Right atrium auricular region (tissue), 2 donors: ENCODE measurements at places on chromosomes 13 and 19. TPM values are rescaled to one million over a fixed set of nuclear protein-coding genes. Genes with fewer than 3 reads are reported as not detected.

DNA sequence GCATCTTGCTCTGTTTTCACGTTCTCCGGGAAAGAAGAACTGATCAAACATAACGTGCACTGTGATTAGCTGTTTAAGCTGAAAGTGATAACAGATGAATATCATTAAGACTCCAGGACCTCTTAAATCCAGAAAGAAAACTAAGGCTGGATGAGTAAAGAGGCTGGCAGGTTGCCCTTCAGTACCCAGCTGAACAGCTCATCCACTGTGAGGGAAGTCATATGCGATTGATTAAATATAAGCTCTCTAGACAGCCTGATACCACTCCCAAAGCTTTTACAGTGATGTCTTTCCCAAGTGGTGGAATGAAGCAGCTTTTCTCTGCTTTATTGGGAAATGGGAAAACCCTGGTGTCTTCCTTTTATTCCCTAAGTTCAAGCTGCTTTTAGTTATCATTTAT lies 116.9 kb downstream of the EFNB2 start:
- no peak for DNase-seq

The RASAL3 gene
- 1.7 TPM for total RNA-seq

GRCh38 chr19:897442-898039 lies 4.3 kb downstream of the RNU6-9 start:
- no peak for DNase-seq

The RNF17 gene
- total RNA-seq: not detected

- DNase-seq: no peak
Observed at GRCh38 chr13:76798037-76798436, 88.2 kb downstream of the KCTD12 start.

The MIA gene
- 3.5 TPM for total RNA-seq

DNA sequence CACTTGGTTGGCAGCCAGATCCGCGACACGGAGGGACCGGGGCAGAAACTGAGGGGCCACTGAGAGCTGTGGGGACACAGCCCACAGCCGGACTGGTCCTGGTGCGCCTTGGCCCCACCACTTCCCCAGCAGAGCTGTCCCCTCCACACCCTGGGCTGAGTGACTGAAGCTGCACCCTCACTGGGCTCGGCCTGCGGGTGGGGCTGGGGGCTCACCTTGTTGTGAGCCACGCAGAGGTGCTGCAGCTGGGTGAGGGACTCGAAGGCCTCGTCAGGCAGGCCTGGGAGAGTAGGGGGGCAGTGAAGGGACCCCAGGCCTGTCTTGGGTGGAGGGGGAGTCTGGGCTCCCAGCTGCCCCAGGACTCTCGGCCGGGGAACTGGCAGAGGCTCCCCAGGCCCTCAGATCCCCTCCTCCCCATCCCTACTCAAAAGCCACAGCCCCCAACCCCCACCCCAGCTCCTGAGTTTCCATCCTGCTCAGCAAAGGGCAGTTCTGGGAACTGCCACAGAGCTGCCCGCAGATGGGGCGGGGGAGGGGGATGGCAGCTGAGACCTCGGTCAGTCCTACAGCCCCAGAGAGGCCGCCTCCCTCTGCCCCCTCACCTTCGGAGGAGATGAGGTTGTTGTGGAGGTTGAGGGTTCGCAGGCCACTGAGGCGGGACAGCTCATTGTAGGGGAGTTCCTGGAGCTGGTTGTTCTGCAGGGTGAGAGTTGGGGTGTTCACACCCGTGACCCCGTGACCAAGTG lies 2.3 kb downstream of the PODNL1 start:
- no peak for DNase-seq

DNA sequence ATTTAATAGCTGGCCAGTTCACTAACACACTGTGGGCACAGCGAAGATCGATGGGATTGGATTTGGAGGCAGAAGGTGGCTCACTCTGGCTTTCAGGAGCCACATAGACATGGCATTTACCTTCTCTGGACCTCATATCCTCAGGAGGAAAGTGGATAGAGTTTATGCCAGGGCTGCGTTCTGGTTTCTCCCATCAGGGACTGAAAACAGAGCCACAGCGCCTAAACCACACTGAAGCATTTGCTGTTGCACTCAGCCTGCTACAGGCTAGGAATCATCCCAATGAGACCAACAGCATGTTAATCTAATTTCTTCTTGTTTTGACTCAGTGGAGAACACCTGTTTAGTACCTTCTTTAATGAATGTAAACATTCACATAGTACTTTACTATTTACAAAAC lies 1.6 kb downstream of the CYSLTR2 start:
- DNase-seq: no peak

DNA sequence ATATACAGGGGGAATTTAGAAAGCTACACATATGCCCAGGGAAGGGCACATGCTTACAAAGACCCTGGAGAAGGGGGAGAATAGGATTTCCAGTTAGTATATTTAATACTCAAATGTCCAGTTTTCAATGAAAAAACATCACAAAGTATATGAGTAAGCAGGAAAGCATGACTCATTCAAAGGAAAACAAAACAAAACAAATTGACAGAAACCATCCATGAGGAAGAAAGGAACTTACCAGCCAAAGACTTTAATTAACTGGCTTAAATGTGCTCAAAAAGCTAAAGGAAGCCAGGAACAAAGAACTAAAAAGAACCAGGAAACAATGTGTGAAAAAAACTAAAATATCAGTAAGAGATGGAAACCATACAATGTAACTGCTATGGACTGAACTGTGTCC lies 716.2 kb upstream of the ARGLU1 start:
- no peak for DNase-seq

The DNAAF3 gene
- 0.89 TPM for total RNA-seq

DNA sequence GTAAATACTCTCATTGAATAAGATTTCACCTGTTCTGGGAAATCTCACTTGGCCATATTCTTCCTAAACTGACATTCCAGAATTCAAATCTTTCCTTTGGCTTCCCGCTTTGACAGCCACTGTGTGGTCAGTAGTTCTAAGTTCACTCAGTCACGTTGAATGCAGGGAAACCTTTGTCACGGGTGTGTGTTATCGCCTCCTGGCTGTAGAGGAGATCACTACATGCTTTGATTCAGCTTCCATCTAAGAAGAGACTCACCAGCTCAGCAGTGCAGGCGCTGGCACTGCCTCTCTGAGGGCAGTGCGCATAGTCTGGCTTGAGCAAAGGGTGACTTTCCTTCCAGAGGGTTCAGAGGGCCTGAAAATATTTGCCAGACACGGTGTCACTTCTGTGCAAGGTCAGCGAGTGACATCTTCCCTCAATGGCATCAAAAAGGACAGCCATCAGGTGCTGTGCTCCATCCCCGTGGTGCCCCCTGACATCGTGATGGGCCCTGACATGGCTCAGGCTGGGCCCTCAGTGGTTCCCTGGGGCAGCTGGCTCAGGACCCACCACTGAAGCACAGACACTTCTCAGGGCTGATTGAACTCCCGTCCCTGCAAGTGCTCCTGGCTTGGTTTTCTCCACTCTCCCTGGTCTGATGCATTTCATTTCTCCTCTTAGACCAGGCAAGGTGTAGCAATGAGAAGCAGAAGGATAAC lies 635.4 kb upstream of the ARGLU1 start:
- no peak for DNase-seq

GRCh38 chr19:49929611-49930482 lies 543 bp upstream of the NUP62 start:
- DNase-seq: peak; percentile 95

DNA sequence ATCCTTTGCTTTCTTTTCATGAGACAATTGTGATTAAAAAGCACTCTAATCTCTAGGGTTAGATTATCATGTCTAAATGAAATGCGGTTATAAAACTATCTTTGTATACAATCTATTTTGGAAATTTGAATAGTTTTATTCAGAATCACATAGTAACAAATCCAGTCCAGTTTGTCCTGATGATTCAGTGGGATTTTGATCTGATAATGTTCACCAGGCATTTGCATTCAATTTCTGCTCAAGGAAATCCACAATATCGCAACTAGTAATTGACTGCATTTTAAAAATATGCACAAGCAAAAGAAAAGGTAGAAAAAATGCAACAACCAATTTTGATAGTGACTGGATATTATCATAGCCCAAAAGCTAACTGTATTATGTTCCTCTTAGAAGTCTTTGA lies 63.8 kb downstream of the ITGBL1 start:
- no peak for DNase-seq

DNA sequence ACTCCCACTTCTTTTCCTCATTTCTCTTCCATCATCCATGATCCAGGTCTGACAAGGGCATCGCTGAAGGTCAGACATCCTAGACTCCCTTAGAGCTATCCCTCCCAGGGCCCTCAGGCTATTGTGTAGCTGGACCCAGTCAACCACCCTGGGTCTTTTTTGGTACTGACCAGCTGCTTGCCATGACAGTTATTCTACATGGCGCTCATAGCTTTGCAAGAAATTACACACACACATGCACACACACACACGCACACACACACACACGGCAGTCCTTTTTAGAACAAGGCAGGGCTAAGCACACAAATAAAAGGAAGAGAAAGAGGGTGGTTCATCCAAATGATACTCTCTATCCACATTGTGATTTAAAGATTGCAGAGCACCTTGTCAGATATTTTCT lies 18.3 kb downstream of the SIAH3 start:
- no peak for DNase-seq

DNA sequence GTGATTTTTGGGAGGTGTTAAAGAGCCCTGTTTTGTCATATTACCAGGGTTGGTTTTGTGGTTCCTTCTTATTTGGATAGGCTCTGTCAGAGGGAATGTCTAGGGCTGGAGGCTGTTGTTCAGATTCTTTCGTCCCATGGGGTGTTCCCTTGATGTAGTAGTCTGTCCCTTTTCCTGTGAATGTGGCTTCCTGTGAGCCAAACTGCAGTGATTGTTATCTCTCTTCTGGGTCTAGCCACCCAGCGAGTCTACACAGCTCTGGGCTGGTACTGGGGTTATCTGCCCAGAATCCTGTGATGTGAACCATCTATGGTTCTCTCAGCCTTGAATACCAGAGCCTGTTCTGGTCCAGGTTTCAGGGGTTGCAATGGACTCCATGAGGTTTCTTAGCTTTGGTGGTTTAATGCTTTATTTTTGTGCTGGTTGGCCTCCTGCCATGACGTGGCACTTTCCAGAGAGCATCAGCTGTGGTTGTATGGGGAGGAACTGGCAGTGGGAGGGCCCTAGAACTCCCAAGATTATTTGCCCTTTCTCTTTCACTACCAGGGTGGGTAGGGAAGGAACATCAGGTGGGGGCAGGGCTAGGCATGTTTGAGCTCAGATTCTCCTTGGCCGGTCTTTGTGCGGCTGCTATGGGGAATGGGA lies 78.8 kb downstream of the SPRY2 start:
- no peak for DNase-seq

DNA sequence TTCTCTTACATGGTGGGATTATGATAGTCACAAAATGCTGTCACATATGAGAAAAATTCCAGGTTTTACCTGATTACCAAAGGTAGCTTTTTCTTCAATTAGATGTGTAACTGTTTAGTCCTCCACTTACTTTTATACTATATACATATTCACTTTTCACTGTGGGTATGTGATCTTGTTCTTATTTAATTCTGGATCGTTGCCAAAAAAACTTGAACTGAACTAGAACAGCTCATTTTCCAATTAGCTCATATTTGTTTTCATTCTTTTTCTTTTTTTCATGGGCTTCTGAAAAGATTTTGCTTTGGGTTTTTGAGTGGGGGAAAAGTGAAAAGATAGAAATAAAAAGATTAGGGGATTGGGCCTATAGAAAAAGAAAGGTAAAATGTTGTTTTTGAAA lies 291.9 kb downstream of the NDFIP2 start:
- no peak for DNase-seq

The FAM83E gene
- not detected for total RNA-seq

GRCh38 chr19:20565321-20566018 lies at the start of gene ZNF737:
Gene ZNF737 (minus strand): TSS chr19:20565781. CDS start chr19:20565640, 141 bp downstream.
- peak; percentile 98 for DNase-seq

The URAD gene
- total RNA-seq: not detected

The DDX39A gene
- total RNA-seq: 29.8 TPM

The KIR3DL1 gene
- not detected for total RNA-seq

DNA sequence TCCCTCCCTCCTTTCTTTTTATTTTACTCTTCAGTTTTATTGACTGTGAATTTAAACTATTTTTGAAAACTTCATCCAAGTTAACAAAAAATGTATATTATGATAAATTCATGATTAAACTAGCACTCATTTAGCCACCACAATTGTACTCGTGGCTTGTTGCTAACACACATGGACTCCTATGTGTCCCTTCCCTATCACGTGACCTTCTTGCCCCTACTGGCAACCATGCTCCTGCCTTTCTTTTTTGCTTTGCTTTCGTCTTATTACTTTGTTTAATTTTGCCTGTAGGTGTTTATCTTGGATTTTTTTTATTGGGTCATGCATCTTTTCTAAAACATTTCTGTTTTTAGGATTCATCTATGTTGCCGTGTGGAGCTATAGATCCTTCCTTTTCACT lies 8.2 kb downstream of the CLC start:
- DNase-seq: no peak

The ZNF829 gene
- 2.4 TPM for total RNA-seq

GRCh38 chr13:38369058-38369457 lies 19.4 kb downstream of the UFM1 start:
- DNase-seq: no peak

DNA sequence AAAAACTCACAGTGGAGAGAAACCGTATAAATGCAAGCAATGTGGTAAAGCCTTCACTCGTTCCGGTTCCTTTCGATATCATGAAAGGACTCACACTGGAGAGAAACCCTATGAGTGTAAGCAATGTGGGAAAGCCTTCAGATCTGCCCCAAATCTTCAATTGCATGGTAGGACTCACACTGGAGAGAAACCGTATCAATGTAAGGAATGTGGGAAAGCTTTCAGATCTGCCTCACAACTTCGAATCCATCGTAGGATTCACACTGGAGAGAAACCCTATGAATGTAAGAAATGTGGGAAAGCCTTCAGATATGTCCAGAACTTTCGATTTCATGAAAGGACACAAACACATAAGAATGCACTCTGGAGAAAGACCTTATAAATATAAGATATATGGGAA lies 19.4 kb upstream of the ZNF69 start:
- DNase-seq: no peak

GRCh38 chr19:28656644-28657043 lies 556.3 kb downstream of the UQCRFS1 start:
- DNase-seq: no peak

- no peak for DNase-seq
Observed at GRCh38 chr19:7851623-7852500, 21.8 kb downstream of the EVI5L start.

The KLK3 gene
- not detected for total RNA-seq

- no peak for DNase-seq
Observed at GRCh38 chr19:45468803-45469131, 971 bp downstream of the FOSB start.

The PRDX2 gene
- 859 TPM for total RNA-seq

GRCh38 chr13:33285420-33286124 lies at the start of gene STARD13:
Gene STARD13 (minus strand): TSS chr13:33285755. CDS start chr13:33285638, 117 bp downstream.
- DNase-seq: peak; percentile 99

DNA sequence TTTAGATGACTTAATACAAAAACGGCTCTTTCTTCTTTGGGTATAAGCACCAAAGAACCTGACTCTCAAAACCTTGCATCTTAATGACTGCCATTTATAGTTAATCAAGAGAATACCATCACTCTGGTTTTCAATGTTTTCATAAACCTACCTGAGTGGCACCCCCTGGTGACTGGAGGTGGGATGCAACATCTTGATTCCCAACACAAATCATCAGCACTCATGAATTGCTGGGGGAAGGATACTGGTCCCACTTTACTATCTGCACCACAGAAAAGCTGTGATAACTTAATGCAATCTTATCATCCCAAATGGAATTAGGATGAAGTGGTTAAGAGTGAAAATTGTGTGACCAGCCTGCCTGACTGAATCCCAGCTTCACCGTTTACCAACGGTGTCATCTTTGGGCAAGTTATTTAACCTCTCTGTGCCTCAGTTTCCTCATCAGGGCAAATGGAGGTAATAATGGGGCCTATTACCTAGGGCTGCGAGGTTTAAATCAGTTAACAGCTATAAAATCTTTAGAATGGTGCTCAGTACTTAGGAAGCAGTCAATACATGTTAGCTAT lies 366.4 kb downstream of the KLF12 start:
- DNase-seq: no peak
